ENCODE measurements at places on chromosomes 16 and 17.

DNA sequence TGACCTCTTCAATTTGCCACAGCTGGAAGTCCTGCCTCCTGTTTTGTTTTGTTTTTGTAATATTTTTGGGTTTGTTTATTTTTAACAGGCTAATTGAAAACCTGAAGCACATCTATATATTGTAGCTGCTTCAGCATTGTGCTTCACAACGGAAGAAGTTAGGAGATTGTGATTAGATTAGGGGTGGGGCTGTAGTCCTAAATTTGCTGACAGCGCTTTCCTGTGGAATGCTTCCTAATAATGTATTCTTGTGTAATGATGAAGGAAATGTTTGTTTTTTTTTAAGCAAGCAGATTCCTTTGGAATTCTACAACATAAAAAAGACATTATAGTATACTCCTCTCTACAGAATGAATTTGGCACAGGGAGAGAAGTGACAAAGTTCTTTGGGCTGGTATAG, 70.1 kb downstream of the NLK start:
- DNase-seq, result no peak

DNA sequence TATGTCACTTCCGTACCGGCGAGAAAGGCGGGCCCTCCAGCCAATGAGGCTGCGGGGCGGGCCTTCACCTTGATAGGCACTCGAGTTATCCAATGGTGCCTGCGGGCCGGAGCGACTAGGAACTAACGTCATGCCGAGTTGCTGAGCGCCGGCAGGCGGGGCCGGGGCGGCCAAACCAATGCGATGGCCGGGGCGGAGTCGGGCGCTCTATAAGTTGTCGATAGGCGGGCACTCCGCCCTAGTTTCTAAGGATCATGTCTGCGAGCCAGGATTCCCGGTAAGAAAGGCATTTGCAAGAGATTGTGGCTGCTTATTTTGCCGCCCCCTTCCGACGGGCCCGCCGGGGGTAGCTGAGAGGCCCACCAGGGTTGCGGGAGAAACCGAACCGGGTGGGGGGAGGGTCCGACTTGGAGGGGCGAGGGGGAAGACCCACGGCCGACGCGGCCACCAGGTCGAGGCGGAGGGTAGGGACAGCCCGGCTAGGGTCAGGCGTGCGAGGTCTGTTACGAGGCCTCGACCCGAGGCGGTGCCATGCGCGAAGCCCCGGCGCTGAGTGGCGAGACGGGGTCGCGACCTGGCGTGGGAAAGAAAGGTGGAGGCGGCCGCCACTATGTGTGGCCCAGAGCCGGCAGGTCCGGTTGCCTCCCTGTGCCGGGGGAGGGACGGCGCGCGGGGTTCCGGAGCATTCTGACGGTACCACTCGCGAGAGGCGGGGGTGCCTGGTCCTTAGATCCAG, 6.7 kb upstream of the CD68 start:
- peak; percentile 99 for DNase-seq

GRCh38 chr16:11100239-11100750, 155.7 kb downstream of the SOCS1 start:
- DNase-seq, result peak; percentile 99

DNA sequence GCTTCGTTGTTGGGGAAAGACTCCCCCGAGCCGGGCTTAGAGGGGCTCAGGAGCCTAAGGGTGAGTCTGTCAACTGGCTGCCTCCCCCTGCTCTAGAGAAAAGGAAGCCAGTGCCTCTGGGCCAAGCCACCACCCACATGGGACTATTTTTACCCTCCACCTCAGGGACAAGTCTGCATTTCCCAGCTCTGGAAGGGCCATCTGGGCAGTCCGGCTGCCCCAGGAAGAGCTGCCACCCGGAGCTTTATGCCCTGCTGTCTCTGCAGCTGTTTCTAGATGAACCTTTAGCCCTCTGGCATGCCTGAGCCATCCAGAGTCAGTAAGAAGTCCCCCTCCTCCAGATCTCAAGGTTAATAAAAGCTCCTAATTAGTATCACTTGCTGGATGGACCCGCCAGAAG, 5.3 kb upstream of the RPRML start:
- no peak for DNase-seq

GRCh38 chr16:74747716-74748615, 26.7 kb downstream of the FA2H start:
- no peak for DNase-seq

DNA sequence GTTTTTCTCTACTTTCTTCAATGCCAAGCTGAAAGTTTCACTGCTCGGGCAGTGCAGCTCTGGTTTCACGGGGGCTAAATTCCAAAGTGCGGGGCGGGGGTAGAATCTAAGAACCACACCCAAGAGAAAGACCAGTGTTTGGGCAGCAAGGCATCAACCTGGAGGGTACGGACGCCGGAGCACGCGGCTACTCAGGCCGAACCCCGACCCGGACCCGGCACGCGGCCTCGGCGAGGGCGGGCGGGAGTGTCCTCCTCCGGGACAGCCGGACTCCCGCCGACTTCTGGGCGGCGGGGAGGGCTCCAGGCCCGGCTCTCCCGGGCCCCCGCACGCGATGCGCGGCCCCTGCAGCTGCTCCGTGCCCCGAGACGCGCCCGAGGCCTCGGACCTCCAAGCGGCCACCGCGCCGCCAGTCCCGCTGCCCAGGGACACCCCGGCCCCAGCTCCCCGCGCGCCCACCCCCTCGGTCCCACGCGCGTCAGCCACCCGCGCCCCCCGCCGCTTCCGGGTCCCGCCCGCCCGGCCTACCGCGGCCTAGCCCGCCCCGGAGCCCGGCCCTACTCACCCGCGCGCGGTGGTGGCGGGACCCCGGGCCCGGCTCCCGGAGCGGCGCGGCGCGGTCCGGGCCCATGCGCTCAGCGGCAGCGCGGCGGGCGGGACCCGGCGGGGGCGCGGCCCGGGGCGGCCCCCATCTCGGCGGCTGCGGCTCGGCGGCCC, 561 bp downstream of the AXIN1 start:
- DNase-seq, result no peak

- no peak for DNase-seq
Observed at GRCh38 chr16:17011712-17012111, 459.0 kb downstream of the XYLT1 start.

DNA sequence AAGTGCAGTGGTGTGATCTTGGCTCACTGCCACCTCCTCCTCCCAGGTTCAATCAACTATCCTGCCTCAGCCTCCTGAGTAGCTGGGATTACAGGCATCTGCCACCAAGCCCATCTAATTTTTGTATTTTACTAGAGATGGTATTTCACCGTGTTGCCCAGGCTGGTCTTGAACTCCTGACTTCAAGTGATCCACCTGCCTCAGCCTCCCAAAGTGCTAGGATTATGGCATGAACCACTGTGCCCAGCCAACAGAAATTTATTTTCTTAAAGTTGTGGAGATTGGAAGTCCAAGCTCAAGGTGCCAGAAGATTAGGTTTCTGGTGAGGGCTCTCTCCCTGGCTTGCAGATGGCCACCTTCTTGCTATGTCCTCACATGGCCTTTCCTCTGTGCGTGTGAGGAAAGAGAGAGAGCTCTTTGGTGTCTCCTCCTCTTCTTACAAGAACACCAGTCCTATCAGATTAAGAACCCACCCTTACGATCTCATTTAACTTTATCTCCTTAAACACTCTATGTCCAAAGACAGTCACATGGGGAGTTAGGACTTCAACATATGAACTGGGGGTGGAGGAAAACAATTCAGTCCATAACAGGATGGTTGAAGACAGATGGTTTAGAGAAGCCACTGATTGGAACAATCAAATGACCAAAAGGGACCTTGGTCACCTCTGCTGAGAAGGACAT, 31.8 kb downstream of the C16orf82 start:
- DNase-seq, result no peak

GRCh38 chr17:43354371-43354770, 44.4 kb upstream of the ARL4D start:
- DNase-seq, result no peak

All from HT1080 (cell line).